Endothelial cell of umbilical vein (primary cell): ENCODE measurements at places on chromosomes 5 and 9. TPM values are rescaled to one million over a fixed set of nuclear protein-coding genes. Genes with fewer than 3 reads are reported as not detected.

Gene TRPM6
- total RNA-seq: 0.12 and 0.22 TPM in 2 replicates

Gene ENTPD2
- total RNA-seq: not detected in 2 replicates

Gene CDX1
- total RNA-seq: not detected in 2 replicates

DNA sequence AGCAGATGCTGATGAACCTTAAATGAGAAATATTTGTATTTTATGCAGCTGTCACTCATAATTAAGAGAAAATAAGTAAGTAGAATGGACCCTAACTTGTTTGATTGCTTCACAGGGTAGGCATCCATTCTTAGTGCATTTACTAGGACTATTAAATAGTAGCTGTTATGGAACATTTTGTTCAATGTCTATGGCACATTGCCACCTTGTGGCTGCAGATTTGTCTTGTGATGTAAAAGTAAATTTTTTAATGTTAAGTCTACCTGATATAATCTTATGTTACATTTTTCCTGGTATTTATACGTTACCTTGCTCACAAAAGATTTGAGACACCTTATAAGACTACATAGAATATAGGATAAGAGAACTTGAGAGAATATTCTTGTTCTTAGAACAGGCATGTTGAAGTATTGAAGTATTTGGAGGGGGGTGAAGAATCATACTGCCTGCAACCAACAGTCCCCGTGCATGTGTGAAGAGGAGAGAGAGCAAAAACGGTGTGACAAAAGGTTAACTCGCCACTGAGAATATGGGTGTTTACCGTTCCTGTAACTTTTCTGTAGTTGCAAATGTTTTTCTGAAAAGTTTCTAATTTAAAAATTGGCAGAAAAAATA, 161.1 kb downstream of the MAST4 start:
- peaks cover 36% of the 10 kb centered on the region for H3K27me3 ChIP-seq
- H3K36me3 ChIP-seq: no peaks in the 10 kb centered on the region
- no peak overlapping the region for H3K4me3 ChIP-seq
- no peaks in the 10 kb centered on the region for H3K4me1 ChIP-seq
- no peak overlapping the region for H3K27ac ChIP-seq

DNA sequence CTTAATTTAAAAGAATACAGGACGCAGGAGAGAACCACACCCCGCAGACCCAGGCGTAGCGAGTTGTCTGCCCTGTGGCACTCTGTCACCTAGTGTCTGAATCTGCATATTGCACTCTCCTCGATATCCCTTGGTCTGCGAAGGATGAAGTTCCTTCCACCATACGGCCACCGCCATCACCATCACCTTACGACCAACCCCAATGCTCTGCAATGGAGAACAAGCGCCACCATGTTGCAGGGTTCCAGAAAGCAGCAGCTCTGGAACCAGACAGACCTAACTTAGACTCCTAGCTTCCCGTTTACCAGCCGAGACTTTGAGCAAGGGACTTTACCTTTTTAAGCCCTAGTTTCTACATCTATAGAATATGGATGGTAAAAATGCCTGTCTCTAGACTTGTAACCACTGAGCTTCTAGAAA, 77.4 kb upstream of the DMRT1 start:
- H3K4me3 ChIP-seq: no peak overlapping the region
- peak; percentile 90 for DNase-seq
- H3K27me3 ChIP-seq: peaks cover 3% of the 10 kb centered on the region
- peaks cover 2% of the 10 kb centered on the region for H3K4me1 ChIP-seq
- H3K27ac ChIP-seq: no peak overlapping the region

GRCh38 chr5:154117930-154118329, 72.6 kb upstream of the GALNT10 start:
- H3K4me3 ChIP-seq: no peak overlapping the region
- DNase-seq: no peak
- H3K27ac ChIP-seq: no peak overlapping the region
- H3K36me3 ChIP-seq: no peaks in the 10 kb centered on the region
- peaks cover 2% of the 10 kb centered on the region for H3K27me3 ChIP-seq
